ENCODE measurements at places on chromosomes 1 and 21.

DNA sequence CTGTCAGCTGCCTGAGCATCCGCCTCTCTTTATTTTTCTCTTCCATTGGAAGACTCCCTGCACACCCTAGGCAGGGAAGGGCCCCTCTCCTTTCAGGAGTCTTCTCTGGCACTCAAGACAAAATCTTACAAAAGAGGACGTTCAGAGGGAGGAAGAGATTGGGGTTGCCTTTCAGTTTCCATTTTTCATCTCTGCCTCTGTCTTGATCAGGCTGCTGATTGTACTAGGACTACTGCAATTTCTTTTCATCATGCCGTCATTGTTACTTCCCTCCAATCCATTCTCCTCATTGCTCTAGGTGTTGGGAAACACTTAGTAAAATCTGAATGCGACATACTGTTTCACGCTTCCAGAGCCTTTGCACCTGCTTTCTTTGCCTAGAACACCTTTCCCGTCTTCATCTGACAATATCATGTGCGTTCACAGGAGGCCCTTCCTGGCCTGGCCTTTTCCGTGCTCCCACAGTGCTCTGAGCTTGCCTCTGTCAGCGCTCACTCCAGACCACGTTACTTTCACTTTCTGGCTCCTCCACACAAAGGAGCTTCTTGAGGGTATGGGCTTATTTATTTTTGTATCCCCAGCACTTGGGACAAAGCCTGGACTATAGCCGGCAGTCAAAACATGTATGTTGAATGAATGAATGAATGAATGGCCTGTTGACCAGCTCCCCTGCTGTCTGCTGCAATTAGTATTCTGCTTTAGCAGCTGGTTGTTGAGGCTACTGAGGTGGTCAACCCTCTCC, 10.9 kb downstream of the LRRC71 start:
- no peak for DNase-seq

DNA sequence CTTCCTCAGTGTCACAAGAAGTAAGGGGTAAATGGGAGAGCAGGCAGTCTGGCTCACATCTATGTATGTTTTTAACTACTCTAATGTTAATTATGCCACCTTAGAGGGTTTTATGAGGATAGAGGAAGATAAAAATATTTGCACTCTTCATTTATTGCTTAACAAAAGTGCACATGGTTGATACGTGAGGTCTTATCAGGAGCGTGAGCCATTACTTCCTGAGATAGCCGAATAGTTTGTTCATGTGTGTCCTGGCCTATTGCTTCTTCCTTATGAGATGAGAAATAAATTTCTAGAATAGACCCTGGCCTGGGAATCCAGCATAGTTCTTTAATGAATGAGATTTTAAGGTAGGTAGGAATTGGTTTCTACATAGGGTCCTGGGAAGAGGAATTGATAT, 471.1 kb upstream of the B3GALT2 start:
- DNase-seq, result no peak

DNA sequence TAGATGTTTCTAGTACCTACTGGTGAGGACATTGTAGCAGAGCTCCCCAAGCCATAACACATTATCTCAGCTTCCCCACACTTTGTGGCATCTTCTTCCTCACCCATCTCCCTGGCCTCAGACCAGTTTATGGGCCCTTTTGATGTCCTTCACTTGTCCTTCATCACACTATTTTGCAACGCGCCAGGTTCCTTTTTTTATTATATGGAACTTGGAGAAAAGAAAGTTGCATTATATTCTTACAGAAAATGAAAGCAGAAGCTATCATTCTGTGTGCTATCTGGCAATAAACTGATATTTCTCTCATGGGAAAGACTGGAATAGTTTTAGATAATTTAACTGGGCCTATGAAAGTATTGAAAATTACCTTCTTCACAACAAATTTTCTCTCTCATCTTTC, 196.9 kb upstream of the ETV3 start:
- no peak for DNase-seq

DNA sequence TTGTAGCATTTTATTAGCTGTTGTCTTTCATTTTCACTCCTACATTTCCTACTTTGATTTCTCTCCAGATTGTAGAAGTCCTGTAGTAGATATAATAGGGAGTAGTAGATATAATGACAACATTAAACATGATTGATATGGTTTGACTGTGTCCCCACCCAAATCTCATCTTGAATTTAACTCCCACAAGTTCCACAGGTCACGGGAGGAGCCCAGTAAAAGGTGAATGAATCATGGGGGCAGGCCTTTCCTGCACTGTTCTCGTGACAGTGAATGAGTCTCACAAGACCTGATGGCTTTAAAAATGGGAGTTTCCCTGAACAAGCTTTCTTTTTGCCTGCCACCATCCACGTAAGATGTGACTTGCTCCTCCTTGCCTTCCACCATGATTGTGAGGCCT, 7.5 kb upstream of the PRDX6 start:
- DNase-seq, result no peak

GRCh38 chr1:112769611-112770010, 54.5 kb upstream of the PPM1J start:
- no peak for DNase-seq

DNA sequence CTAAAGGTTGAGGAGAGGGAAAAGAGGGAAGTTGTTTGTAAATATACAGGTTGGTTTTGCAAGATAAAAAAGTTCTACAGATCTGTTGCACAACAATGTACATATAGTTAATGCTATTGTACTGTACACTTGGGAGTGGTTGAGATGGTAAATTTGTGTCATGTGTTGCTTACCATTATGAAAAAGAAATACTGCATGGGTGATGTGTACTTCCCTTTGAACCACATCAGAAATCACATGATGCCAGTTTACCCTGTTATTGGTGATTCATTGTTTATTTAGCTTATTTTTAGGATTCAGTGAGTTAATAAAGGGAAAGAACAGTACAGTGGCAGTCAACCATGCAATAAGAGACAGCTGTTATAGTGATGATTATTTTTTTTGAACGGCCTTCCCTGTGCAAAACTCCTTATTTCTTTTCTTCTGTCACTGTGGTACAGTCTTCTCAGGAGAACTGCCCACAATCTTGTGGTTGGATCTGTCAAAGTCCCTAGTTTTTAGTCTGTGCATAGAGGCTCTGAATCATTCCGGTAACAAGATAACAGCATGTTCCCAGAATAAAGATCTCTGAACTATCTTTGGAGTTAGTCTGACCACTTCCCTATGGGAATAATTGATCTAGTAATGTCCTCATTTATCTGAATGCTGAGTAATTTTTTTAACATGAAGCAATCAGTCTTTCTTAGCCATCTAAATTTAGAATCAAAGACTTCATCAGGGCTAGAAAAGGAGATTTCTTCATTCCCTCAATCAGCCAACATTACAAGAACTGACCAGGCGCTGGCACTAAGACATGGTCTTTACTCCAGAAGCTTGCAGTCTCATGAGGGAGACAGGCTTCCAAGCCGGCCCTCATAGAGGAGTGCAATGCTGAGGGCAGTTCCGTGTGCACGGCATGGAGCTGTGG, 84.2 kb downstream of the SH3GLB1 start:
- DNase-seq, result no peak

DNA sequence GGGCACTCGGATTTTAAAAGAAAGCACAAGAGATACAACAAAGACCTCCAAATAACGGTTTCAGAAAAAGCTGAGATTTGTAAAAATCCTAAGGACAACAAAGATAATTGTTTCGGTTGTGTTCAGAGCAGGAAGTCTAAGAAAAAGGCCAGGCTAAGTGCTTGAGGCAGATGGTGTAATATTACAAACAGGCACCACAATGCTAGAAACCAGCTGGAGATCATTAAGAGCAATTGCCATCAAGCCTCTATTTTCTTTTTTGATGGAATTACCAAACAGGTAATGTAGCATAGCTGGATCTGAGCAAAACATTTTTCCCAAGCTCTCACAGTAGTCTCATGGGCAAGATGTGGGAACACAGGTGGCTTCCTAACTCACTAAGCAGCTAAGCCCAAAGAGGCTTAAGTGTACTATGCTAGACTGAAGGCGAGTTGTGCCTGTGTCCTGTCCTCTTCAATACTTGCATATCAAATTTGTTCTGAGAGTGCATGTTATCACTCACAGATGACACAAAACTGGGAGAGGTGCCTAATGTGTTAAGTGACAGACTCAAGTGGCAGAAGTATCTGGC, 161.6 kb downstream of the GLUL start:
- DNase-seq, result no peak

- peak; percentile 6 for DNase-seq
Observed at GRCh38 chr1:247681288-247681897, 1.9 kb upstream of the OR13G1 start.

DNA sequence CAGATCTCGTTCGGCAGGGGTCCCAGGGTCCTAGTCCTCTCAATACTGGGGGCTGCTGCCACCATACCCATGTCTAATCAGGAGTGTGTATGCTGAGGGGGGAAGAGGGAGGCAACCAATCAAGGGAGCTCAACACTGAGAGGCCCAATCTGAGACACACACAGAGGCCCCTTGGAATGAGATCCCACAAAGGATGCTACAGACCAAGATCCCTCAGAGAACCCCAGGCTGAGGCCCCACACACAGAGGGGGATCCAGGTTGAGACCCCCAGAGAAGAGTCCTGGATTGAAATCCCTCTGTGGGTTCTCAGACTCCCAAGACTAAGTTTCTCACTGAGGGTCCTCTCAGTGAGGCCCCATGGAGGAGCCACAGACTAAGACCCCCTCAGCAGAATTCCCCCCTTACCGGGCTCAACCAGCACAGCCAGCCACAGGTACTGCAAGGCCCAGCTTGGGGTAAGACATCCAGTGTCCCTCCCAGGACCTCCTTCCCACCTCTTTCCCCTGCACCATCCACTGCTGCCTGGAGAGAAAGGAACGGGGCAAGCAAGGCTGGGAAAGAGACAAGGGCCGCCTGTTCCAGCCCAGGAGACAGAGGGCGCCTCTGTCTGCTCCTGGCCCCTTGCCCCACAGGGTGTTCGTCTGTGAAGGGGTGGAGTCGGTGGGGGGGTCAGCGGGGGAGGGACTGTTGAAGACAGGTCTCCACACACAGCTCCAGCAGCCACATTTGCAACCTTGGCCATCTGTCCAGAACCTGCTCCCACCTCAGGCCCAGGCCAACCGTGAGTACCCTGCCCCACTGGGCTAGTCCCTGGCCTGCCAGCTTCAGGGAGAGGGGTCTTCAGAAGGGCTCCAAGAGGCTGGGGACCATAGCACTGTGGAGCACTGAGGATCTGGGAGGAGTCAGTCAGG, at the start of gene S100A1:
Gene S100A1 (plus strand): TSS at position 720 of the 912 bp plus-strand sequence. CDS start 2,088 bp downstream, outside the sequence.
- DNase-seq, result no peak

DNA sequence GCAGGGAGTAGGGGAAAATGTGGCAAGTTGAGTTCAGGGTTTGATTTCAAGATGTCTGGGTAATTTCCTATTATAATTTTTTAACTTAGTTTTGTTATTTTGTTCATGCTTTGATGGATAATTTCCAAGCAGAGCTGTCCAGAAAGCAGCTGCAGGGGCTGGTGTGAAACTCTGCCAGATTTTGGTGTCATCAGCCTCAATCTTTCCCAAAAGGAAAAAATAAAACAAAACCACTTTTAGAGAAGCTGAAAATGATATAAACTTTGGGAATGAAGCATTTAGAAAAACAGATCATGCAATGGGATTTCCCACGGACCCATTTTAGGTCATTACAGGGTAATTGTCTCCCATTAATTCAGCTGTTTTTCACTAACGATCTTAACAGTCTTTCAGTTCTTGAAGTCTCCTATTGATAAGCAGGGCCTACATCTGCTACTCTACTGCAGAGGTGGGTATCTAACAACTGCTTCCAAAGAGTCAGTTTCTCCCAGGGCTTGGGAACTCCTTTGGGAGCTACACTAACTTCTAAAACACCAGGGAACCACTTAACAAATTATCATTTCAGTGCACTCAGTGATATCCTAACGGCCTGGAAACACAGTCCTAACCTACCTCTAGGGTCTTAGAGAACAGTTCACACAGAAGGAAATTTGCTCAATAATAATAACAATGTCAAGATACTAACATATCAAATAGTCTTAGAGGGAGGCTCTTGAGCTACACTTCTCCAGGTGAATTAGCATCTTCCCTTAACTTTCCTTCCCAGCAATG, 12.3 kb downstream of the ZNF436 start:
- DNase-seq, result no peak

GRCh38 chr1:37931102-37931360, 15.8 kb downstream of the INPP5B start:
- DNase-seq, result no peak

Data from NCI-H2081 treated with DMSO at 0.1 percent for 48 hours (cell line).